ENCODE measurements at places on chromosomes 1 and 21. TPM values are rescaled to one million over a fixed set of nuclear protein-coding genes. Genes with fewer than 3 reads are reported as not detected.

GRCh38 chr1:41361495-41362356 is 492 bp downstream of the FOXO6 start:
- DNase-seq = peak; percentile 82
- H3K4me3 ChIP-seq = peak overlapping the region; percentile 48
- H3K27me3 ChIP-seq = no peaks in the 10 kb centered on the region
- H3K4me1 ChIP-seq = peaks cover 53% of the 10 kb centered on the region
- no peaks in the 10 kb centered on the region for H3K36me3 ChIP-seq

GRCh38 chr1:167344112-167344511 is 123.4 kb downstream of the POU2F1 start:
- H3K27me3 ChIP-seq = no peaks in the 10 kb centered on the region
- DNase-seq = no peak
- no peak overlapping the region for H3K27ac ChIP-seq
- no peak overlapping the region for H3K4me3 ChIP-seq
- peaks cover 5% of the 10 kb centered on the region for H3K36me3 ChIP-seq
- H3K4me1 ChIP-seq = peaks cover 14% of the 10 kb centered on the region

DNA sequence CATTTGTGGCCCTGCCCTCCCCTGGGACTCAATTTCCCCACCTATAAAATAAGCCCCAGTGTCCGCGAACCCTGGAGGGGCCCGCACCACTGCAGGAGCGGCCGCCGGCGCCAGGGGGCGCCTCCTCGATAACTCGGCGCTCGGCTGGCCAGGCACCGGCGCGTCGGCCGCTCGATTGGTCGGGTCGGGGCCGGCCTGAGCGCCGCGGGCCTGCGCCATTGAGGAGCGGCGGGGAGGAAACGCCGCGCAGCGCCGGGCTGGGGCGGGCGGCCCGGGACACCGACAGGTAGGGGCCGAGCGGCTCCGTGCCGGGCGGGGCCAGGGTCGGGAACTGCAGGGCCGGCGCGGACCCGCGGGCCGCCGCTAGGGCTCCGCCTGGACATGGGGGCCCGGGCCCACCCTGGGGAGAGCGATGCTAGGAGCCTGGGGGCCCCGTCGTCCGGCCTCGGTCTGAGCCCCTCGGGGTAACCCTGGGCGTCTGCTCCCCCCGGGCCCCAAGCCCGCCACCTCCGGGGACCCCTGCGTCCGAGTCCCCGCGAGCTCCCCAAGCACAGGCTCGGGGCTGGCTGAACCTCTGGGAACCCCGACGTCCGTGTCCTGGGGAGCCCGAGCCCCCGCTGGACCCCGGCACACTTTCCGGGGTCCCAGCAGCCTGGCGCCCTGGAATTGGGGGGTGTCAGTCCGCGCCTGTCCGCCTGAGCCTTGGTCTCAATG is at the start of gene VPS13D:
Gene VPS13D, plus strand, starts transcription at position 196 of the 714 bp plus-strand sequence. CDS start 4,237 bp downstream, outside the sequence.
- H3K4me1 ChIP-seq = peaks cover 10% of the 10 kb centered on the region
- H3K4me3 ChIP-seq = peak within 1 kb of the TSS; percentile 75
- H3K27ac ChIP-seq = peak within 1 kb of the TSS; percentile 51
- no peaks in the 10 kb centered on the region for H3K36me3 ChIP-seq

- no peak overlapping the region for H3K4me3 ChIP-seq
- H3K4me1 ChIP-seq = peaks cover 6% of the 10 kb centered on the region
- no peak for DNase-seq
- H3K27ac ChIP-seq = no peak overlapping the region
- no peaks in the 10 kb centered on the region for H3K27me3 ChIP-seq
These were observed 125.8 kb downstream of the PLPP3 start for GRCh38 chr1:56453417-56454078.

DNA sequence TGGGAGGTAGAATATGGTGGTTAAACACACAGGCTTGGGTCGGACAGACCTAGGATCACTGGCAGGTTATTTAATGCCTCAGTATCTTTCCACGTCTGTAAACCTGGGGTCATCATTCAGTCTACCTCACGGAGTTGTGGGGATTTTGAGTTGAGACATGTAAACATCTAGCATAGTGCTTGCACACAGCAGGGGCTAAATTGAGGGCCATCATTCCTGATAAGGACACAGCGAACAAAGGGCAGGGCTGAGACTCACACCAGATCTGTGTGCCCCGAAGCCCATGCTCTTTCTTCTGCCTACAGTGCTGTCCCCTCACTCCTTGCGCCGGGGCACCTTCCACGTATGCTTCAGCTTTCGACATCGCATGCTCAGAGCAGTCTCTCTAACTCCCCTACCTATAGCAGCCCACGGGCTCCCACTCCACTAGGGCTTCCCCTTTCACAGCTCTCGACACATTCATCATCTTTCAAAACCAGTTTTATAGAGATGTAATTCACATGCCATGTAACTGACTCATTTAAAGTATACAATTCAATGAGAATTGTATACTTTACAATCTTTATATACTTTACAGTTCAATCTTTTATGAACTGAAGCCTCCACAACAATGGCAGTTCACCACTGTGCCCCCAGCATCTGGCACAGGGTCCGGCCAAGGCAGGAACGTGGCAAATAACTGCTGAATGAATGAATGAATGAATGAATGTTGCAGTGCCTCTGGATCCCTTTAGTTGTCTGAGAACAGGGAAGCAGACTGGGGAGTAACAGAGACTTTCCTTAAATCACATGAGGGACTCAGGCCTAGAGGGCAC is 48.0 kb downstream of the GPR161 start:
- H3K27ac ChIP-seq = no peak overlapping the region
- peaks cover 30% of the 10 kb centered on the region for H3K4me1 ChIP-seq
- no peak overlapping the region for H3K4me3 ChIP-seq
- H3K36me3 ChIP-seq = peaks cover 5% of the 10 kb centered on the region
- H3K27me3 ChIP-seq = no peaks in the 10 kb centered on the region

DNA sequence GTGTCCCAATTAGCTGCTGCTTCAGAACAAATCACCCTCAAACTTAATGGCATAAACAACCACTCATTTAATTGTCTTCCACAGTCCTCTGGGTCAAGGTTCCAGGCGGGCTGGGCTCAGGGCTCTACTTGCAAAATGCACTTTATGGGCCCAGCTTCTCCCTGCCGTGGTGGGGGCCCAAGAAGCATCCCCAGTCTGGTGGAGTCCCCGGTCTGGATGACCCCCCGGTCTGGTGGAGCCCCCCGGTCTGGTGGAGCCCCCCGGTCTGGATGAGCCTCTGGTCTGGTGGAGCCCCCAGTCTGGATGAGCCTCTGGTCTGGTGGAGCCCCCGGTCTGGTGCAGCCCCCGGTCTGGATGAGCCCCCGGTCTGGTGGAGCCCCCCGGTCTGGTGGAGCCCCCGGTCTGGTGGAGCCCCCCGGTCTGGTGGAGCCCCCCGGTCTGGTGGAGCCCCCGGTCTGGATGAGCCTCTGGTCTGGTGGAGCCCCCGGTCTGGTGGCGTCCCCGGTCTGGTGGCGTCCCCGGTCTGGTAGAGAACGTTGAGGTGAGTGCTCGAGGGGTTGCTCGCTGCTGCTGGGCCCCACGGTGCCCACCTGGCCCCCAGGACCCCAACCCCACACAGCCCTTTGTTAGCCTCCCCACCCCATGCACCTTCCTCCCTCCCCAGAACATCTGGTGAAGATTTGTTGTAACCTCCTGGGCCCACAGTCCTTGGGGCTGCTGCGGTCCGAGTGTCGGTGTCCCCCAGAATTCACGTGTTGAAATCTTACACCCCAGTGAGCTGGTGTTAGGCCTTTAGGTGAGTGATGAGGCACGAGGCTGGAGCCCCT is 33.8 kb downstream of the POFUT2 start:
- H3K27ac ChIP-seq = no peak overlapping the region
- peaks cover 3% of the 10 kb centered on the region for H3K36me3 ChIP-seq
- peaks cover 7% of the 10 kb centered on the region for H3K4me1 ChIP-seq
- peaks cover 4% of the 10 kb centered on the region for H3K27me3 ChIP-seq
- no peak for DNase-seq
- H3K4me3 ChIP-seq = no peak overlapping the region

The KLHDC9 gene
- total RNA-seq = 1.6 TPM

The HENMT1 gene
- 10.8 TPM for total RNA-seq

The SDE2 gene
- total RNA-seq = 20.8 TPM

The HSPA6 gene
- 0.75 TPM for total RNA-seq

The UBL4B gene
- total RNA-seq = not detected

The NTNG1 gene
- total RNA-seq = not detected
